ENCODE measurements at places on chromosomes 1 and 21.

GRCh38 chr1:76820028-76820427 lies 47.3 kb upstream of the ST6GALNAC5 start:
- DNase-seq, result no peak

DNA sequence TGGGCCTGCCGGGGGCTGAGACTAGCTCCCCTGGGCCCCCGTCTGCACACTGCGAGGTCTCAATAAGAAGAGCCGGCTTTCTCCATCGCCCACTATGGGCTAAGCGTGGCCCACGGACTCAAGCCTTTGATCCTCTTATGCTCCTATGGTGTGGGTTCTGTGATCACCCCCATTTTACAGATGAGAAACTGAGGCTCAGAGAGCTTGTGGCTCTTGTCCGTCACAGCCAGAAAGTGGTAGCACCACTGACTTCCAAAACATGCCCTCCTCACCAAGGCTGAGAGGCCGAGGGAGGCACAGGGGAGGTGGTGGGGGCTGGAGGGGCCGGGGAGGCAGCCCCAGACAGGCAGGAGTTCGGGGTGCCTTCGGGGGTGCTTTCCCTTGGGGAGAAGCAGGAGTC lies 39.0 kb upstream of the CASZ1 start:
- DNase-seq, result no peak

DNA sequence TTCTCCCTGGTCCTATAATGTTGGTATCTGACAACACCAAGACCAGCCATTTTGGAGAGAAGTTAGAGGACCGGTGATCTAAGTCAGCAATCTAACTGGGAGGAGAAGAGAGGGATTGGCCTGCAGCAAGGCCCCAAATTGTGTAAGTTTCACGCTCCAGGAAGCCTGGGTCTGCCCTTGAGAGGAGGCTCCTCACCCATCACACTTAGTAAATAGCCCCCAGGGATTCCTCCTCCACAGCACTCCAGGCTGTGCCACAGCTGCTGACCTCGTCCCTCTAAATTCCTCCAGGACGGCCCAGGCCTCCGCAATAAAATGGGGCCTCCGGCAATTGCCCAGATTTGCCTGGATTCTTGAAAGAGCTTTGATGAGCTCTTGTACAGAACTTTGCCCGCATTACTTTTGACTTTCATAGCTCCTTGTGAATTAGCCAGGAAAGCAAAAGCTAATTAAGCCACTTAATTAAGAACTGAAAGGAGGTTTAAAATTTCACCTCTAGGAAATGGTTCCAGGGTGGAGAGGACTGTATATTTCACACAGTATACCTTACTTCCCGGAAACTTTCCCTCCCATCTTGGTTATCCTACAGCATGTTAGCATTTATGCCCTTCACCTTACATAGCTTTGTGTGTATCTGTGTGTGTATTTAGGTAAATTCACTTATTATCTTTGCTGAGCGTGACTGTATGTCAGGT lies 90.5 kb downstream of the LAMC2 start:
- DNase-seq, result no peak

DNA sequence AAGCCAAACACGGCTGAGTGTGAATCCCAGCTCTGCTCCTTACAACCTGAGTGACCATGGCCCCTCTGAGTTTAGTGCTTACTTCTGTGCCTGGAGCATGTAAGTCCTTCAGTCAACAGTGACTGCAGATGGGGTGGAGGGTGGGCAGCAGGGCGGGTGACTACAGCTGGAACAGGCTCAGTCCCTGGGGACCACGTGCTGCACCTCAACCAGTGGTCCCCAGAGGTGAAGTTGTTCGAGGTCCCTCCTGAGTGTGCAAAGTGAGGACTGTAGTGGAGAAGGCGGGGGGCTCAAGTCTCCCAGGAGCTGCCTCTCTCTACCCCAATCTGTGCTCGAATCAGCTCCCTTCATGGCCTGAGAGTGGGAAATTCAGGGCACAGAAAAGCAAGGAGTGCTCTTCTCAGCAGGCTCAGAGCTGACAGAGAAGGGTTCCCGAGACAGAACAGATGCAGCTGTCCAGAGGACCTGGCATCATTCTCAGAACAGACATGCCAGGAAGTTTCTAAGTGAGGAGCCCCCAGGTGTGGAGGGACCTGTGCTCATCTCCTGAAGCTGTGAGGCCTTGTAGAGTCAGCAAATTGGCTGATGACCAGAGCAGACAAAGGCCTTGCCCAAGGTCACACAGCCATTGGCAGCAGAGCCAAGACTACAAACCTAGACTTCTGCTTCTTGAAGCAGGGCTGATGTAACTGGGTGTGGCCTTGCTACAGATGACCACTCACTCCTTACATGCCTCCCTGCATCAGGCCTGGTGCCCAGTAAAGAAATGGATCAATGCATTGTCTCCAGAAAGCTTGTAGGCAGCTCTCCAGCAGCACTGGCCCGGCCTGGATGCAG lies 61.7 kb upstream of the EDN2 start:
- DNase-seq, result no peak

DNA sequence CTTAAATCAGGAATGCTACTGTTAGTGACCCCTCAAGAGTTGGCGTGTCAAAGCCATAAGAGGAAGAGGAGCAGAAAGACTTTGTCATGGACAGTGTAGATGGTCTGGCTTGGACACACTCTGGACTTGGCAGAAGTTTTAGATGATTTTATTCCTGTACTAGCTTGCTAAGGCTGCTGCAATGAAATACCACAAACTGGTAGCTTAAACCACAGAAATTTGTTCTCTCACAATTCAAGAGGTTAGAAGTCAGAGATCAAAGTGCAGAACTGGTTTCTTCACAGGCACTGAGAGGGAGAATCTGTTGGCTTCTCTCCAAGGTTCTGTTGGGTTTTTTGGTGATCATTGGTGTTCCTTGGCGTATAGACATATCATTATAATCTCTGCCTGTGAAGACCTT lies 869.8 kb upstream of the B3GALT2 start:
- DNase-seq, result no peak

DNA sequence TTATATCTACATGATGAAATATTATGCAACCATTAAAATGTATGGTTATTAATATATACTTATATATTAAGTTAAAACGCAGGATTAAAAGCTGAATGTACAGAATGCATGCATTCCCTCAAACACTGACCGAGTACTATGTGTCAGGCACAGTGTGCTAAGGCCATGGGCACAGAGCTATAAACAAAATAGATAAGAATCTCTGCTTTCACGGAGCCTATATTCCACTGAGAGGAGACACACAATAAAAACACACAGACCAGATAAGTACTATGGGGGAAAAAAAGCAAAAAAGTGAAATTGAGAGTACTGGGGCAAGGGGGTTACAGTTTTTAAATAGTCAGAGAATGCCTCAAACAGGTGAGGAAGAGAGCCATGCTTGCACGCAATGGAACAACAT lies 62.7 kb downstream of the GPATCH2 start:
- DNase-seq, result no peak

- DNase-seq, result peak; percentile 22
Measured at GRCh38 chr1:25805863-25806225, 5.9 kb downstream of the SELENON start.
